ENCODE measurements at places on chromosomes 13 and 19. TPM values are rescaled to one million over a fixed set of nuclear protein-coding genes. Genes with fewer than 3 reads are reported as not detected.

- H3K4me3 ChIP-seq, result peak overlapping the region; percentile 66
- H3K36me3 ChIP-seq, result no peaks in the 10 kb centered on the region
- H3K27me3 ChIP-seq, result no peaks in the 10 kb centered on the region
- DNase-seq, result no peak
- peaks cover 13% of the 10 kb centered on the region for H3K4me1 ChIP-seq
These were observed 20.9 kb downstream of the MAST3 start for GRCh38 chr19:18118420-18119012.

- H3K36me3 ChIP-seq, result no peaks in the 10 kb centered on the region
- H3K4me1 ChIP-seq, result no peaks in the 10 kb centered on the region
- no peak overlapping the region for H3K4me3 ChIP-seq
- no peaks in the 10 kb centered on the region for H3K27me3 ChIP-seq
These were observed 1579.8 kb downstream of the PCDH9 start for GRCh38 chr13:65650321-65650720.

- DNase-seq, result no peak
- no peaks in the 10 kb centered on the region for H3K27me3 ChIP-seq
- no peak overlapping the region for H3K4me3 ChIP-seq
- no peaks in the 10 kb centered on the region for H3K36me3 ChIP-seq
These were observed 25.7 kb upstream of the SLC7A1 start for GRCh38 chr13:29621051-29621800.

DNA sequence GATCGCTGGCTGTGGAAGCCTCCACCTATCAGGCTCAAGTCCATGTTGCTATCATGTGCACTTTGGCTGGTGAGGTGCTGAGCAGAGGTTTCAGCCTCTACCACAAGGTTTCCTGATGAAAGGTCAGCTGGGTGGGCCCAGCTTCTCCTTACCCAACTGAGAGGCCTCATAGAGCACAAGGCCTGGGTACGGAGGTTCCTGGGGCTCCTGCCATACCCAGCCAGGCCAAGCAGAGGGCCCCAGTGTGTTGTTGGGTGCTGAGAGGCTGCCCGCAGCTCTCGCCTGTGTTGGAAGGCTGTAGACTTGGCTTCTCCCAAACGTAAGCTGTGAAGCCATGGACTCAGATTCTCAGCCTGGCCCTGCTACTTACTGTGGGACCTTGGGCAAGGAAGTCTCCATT is 28.2 kb downstream of the ACTN4 start:
- H3K36me3 ChIP-seq, result no peaks in the 10 kb centered on the region
- DNase-seq, result no peak
- H3K27me3 ChIP-seq, result no peaks in the 10 kb centered on the region
- H3K27ac ChIP-seq, result peak overlapping the region; percentile 4
- H3K4me3 ChIP-seq, result no peak overlapping the region
- peaks cover 36% of the 10 kb centered on the region for H3K4me1 ChIP-seq

DNA sequence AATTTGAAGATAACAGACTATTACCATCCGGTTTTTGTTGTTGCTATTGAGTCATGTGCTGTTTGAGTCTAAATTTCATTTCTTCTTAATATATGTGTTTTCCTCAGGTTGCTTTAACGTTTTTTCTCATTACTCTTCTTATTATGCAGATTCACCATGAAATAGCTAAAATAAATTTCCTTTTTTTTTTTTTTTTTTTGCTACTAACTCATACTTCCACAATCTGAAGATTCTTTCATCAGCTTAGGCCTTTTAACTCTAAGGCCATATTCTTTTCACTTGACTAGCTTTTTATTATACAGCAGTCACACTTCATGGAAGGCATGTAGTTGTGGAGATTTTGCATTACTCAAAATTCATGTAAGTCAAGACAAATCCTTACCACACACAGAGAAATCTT is 23.9 kb upstream of the RCBTB2 start:
- H3K36me3 ChIP-seq, result no peaks in the 10 kb centered on the region
- no peaks in the 10 kb centered on the region for H3K27me3 ChIP-seq
- no peak for DNase-seq
- no peak overlapping the region for H3K27ac ChIP-seq
- H3K4me3 ChIP-seq, result no peak overlapping the region
- H3K4me1 ChIP-seq, result no peaks in the 10 kb centered on the region

GRCh38 chr19:43624933-43625332 is 5.5 kb upstream of the ZNF428 start:
- H3K4me1 ChIP-seq, result peaks cover 1% of the 10 kb centered on the region
- no peak overlapping the region for H3K27ac ChIP-seq
- no peak overlapping the region for H3K4me3 ChIP-seq
- DNase-seq, result peak; percentile 65

DNA sequence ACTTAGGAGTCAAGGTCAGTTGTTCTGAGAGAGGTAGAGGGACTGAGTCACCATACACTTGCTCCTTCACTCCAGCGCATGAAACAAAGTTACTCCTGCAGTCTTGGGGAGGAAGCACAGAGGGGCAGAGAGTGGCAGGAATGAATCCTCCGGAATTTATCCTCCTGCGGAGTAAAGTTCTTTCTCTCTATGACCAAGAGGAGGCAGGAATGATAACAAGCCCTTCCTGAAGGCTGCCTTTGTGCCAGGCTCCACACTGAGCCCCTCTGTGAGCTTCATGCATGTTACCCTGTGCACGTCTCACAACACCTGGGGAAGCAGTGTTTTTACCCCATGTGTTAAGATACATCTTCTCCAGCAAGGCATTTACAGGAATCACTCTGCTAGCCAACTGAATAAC is 458.4 kb downstream of the KLF12 start:
- no peak overlapping the region for H3K4me3 ChIP-seq
- H3K36me3 ChIP-seq, result no peaks in the 10 kb centered on the region
- H3K27ac ChIP-seq, result no peak overlapping the region
- no peaks in the 10 kb centered on the region for H3K27me3 ChIP-seq
- DNase-seq, result no peak

DNA sequence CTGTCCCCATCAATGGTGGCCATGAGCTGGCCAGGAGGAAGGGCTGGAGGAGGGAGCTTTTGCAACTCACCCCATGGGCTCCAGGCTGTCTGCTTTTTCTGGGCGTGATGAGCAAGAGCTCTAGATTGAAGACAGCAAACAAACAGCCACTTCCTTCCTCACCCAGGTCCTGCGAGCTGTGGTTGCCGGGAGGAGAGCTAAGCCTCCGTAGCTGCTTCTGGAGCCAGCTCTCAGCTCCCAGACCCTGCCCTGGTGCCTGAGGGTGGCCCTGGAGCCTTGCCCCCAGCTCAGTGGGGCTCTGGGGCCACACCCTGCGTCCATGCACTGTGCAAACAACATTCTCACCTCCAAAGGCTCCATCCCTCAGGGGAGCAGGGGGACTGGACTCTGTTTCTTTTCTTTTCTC is 6.2 kb downstream of the MYO1F start:
- no peaks in the 10 kb centered on the region for H3K27me3 ChIP-seq
- H3K27ac ChIP-seq, result no peak overlapping the region
- DNase-seq, result no peak

DNA sequence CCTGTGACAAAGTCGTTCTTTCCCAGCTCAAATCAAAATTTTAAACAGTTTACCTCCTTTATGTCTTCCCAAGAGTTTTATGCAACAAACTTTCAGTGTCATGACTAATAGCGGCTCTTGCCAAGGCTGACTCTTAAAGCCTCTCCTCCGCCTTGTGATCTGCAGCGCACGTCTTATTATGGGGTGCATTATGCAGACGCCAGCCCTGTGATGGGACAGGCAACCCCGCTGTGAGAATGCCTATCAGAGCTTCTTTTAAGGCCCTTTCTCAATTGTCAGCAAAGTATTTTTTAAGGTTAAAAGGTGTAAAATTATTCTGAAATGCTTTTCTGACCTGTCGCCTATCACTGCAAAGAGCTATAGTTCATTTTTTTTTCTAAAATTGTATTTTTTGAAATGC is 152.8 kb downstream of the SOX1 start:
- H3K36me3 ChIP-seq, result no peaks in the 10 kb centered on the region
- DNase-seq, result no peak
- H3K4me1 ChIP-seq, result no peaks in the 10 kb centered on the region
- H3K4me3 ChIP-seq, result no peak overlapping the region
- H3K27ac ChIP-seq, result no peak overlapping the region

GRCh38 chr19:18366021-18366435 is 19.9 kb upstream of the GDF15 start:
- peaks cover 6% of the 10 kb centered on the region for H3K4me1 ChIP-seq
- H3K27me3 ChIP-seq, result no peaks in the 10 kb centered on the region
- DNase-seq, result no peak
- H3K36me3 ChIP-seq, result no peaks in the 10 kb centered on the region
- H3K4me3 ChIP-seq, result no peak overlapping the region

DNA sequence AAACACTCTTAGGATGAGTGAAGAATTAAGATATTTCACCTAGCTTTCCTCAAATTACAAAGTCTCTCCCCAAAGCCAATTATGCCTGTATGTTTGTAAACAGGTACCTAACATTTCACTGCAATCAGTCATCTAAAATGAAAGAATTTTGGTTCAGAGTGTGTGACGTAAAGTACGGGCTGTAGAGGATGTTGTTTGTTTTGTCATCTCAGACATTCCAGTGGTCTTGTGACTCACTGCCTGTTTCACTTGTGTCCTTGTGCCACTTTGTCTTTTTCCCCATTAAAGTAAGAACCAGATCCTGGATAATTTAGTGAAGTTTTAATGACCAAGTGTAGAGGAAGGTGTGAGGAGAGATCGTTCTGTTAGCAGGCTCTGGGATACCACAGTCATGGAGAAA is 28.6 kb upstream of the EID2 start:
- no peaks in the 10 kb centered on the region for H3K27me3 ChIP-seq
- H3K4me1 ChIP-seq, result no peaks in the 10 kb centered on the region
- no peak overlapping the region for H3K4me3 ChIP-seq

GRCh38 chr13:113653264-113654174 is 4.5 kb downstream of the ATP4B start:
- H3K27me3 ChIP-seq, result no peaks in the 10 kb centered on the region
- H3K4me1 ChIP-seq, result peaks cover 1% of the 10 kb centered on the region
- no peak overlapping the region for H3K27ac ChIP-seq
- DNase-seq, result no peak

DNA sequence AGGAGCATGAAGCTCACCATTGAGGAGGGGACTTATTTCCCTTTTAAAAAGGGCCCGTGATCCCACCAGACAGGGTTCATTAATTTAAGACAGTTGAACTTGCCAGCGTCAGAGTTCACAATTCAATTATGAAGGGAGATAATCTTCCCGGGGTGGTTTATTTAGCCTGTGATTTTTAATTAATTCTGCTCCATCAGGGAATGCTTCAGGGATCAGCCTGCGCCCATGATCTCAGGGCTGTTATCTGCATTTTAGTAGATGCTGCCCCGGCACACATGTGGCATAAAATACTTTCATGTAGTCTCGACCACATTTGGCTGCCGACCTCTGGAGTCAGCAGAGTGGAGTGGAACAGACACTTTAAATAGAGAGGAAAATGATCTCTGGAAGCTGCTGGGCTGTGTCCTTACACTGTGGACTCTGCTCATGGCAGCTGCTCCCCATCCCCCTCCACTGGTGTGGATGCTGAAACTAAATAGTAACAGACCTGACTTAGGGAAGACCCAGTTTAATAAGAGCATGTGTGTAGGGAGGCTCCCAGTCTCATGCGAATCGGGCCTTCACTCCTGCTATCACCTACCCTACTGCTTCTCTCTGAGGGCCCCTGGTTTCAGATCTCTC is 256.9 kb downstream of the TEX29 start:
- no peak overlapping the region for H3K4me3 ChIP-seq
- no peaks in the 10 kb centered on the region for H3K27me3 ChIP-seq
- H3K4me1 ChIP-seq, result no peaks in the 10 kb centered on the region
- H3K27ac ChIP-seq, result no peak overlapping the region
- no peak for DNase-seq
- no peaks in the 10 kb centered on the region for H3K36me3 ChIP-seq

- DNase-seq, result peak; percentile 85
- H3K36me3 ChIP-seq, result no peaks in the 10 kb centered on the region
- no peaks in the 10 kb centered on the region for H3K27me3 ChIP-seq
- peak overlapping the region; percentile 68 for H3K4me3 ChIP-seq
- H3K27ac ChIP-seq, result peak overlapping the region; percentile 90
These were observed 1.7 kb downstream of the IRS2 start for GRCh38 chr13:109784590-109785140.

DNA sequence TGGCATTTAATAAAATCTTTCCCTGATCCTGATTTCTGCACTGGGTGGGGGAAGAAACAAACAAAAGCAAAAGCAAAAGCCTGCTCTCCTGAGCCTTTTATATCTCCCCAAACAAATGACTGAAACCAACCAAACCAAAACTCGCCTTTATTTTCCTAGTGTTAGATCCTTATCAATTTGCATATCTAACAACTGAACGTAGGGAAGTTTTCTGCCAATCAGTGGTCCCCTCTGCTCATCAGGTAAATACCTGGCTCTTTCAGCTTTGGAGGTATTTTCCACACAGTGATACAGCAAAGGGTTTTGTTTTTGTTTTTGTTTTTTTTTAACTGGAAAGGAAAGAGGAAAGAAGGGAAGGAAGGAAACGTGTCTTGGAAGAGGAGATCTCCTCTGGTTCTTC is 3.3 kb downstream of the AMER2 start:
- no peaks in the 10 kb centered on the region for H3K27me3 ChIP-seq
- no peaks in the 10 kb centered on the region for H3K4me1 ChIP-seq
- no peak overlapping the region for H3K4me3 ChIP-seq
- no peaks in the 10 kb centered on the region for H3K36me3 ChIP-seq
- DNase-seq, result no peak

- no peaks in the 10 kb centered on the region for H3K27me3 ChIP-seq
- H3K4me1 ChIP-seq, result no peaks in the 10 kb centered on the region
- no peaks in the 10 kb centered on the region for H3K36me3 ChIP-seq
- no peak overlapping the region for H3K4me3 ChIP-seq
- no peak overlapping the region for H3K27ac ChIP-seq
These were observed 1148.9 kb downstream of the OLFM4 start for GRCh38 chr13:54177466-54177865.

- H3K27me3 ChIP-seq, result peaks cover 5% of the 10 kb centered on the region
- H3K4me1 ChIP-seq, result no peaks in the 10 kb centered on the region
- H3K36me3 ChIP-seq, result no peaks in the 10 kb centered on the region
- peak overlapping the region; percentile 29 for H3K27ac ChIP-seq
- peak; percentile 43 for DNase-seq
- H3K4me3 ChIP-seq, result peak overlapping the region; percentile 55
These were observed 878 bp upstream of the ADAMTSL5 start for GRCh38 chr19:1513499-1514294.

- no peak overlapping the region for H3K27ac ChIP-seq
- H3K4me3 ChIP-seq, result no peak overlapping the region
- DNase-seq, result no peak
- H3K4me1 ChIP-seq, result peaks cover 6% of the 10 kb centered on the region
- H3K27me3 ChIP-seq, result no peaks in the 10 kb centered on the region
- no peaks in the 10 kb centered on the region for H3K36me3 ChIP-seq
These were observed 3.3 kb upstream of the CHAMP1 start for GRCh38 chr13:114310956-114311355.

Gene KIR3DL1
- not detected for total RNA-seq

Gene ZNF43
- 22.7 TPM for total RNA-seq

Gene ADPRHL1
- total RNA-seq, result 1.7 TPM

Gene PSG2
- not detected for total RNA-seq

Gene CD79A
- 0.58 TPM for total RNA-seq

Gene TPTE2
- not detected for total RNA-seq

Gene FCGBP
- 96.6 TPM for total RNA-seq

Gene DOHH
- 7.5 TPM for total RNA-seq

Gene ZNF556
- 4.8 TPM for total RNA-seq

Gene C19orf47
- 12.7 TPM for total RNA-seq

Gene VPS36
- 34.8 TPM for total RNA-seq
